ENCODE measurements at places on chromosomes 11 and 22. TPM values are rescaled to one million over a fixed set of nuclear protein-coding genes. Genes with fewer than 3 reads are reported as not detected.

DNA sequence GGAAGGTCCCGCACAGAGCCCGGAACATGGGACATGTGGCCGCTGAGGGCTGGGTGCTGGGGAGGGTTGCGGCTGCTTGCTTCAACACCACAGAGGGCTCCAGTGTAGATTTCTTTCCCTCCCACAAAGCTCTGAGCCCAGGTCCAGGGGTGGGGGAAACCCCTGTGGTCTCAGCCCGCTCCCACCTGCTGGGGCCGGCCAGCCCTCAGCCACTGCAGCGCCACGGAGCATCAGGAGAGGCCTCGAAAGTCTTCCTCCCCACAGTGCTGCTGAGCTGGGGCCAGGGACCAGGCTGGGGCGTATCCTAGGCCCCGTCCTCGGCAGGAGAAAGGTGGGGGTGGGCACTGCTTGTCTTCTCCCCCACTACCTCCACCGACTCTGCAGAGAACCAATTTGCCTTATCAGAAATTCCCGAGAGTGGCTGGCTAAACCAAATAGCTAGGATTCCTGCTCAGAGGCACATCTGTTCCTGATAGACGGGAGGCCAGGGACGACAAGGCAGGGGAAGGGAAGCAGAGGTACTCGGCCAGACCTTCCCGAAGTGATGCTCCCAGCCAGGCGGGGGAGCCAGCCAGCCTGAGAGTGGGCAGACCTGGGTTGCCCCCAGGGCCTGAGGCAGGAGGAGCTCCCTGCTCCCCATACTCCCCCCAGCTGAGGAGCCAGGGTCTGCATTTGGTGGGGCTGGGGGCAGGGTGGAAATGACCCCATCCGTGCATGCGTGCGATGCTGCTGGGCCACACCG is 18.7 kb downstream of the IGF2 start:
- peak; percentile 87 for DNase-seq

DNA sequence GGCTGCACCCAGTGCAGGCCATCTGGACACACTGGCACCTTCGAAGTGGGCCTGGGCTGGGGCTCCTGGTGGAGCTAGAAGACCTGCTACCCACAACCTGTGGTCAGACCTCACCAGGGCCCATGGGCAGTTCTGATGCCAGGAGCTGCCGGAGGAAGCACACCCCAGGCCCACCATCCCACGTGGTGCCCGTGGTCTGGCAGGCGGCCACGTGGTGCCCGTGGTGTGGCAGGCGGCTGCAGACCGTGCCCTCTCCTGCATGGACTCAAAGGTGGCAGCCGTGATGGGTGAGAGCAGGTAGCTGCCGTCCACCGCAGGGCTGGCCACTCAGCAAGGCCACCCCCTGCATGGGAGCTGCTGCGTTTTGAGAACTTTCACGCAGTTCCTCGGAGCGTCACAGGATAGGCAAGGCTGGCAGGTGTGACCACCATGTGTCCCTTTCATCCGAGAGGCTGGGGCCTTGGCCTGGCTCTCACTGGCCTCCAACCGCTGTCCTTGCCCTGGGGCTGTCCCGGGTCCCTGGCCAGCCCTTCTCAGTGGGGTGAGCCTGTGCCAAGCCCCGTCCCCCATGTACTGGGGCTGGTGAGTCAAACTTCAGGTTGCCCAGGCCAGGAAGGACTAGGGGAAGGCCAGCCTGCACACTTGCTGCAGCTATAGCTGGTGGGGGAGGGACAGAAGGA is 3.9 kb upstream of the IL17REL start:
- DNase-seq: peak; percentile 86

DNA sequence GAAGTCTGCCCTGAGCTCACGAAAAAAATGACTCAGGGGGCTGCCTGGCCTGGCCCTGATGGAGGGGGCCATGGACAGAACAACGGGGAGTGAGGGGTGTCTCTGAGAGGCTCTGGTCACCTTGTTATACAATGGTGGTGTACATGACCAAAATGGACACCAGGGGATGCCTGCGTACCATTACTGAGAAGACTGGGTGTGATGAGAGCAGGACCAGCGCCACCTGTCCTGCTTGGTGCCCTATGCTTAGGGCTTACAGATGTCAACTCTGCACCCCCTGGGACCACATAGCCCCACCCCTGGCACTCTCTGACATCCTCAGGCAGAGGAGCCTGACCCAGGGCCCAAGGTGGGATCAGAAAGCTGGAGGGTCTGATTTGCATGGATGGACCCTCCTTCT is 104.8 kb downstream of the ZNF280B start:
- no peak for DNase-seq

GRCh38 chr11:47714554-47715081 is 551 bp downstream of the AGBL2 start:
- no peak for DNase-seq

- DNase-seq: no peak
Observed at GRCh38 chr22:43812890-43813289, 785 bp upstream of the EFCAB6 start.

DNA sequence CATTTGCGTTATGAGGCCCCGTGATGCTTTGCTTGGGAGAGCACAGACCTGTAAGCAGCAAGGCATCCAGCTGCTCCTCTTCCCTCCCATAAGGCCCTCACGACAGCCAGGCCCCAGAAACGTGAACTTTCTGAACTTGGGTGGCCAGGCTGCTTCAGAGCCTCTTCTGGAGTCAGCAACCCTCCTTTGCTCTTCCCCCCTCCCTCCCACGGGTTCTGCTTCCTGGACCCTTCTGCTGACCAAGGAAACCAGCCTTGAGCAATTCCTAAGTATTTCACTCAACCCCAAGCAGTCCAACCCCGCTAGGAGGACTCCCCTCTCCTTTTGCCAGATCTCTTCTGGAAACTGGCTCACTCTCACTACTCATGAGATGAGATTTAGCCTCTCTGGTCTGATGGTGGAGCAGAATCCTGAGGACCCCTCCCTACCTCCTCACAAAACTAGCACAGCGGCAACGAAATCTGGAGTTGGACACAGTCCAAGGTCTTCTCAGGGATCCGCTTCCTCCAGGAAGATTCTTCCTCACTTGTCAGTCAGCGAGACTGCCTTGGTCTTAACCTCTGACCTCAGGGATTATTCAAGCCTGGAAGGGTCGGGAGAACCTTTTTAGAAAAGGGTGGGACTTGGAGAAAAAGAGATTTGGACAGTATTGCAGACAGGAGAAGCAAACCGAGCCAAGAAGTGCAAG is 86.2 kb downstream of the UBASH3B start:
- peak; percentile 53 for DNase-seq

DNA sequence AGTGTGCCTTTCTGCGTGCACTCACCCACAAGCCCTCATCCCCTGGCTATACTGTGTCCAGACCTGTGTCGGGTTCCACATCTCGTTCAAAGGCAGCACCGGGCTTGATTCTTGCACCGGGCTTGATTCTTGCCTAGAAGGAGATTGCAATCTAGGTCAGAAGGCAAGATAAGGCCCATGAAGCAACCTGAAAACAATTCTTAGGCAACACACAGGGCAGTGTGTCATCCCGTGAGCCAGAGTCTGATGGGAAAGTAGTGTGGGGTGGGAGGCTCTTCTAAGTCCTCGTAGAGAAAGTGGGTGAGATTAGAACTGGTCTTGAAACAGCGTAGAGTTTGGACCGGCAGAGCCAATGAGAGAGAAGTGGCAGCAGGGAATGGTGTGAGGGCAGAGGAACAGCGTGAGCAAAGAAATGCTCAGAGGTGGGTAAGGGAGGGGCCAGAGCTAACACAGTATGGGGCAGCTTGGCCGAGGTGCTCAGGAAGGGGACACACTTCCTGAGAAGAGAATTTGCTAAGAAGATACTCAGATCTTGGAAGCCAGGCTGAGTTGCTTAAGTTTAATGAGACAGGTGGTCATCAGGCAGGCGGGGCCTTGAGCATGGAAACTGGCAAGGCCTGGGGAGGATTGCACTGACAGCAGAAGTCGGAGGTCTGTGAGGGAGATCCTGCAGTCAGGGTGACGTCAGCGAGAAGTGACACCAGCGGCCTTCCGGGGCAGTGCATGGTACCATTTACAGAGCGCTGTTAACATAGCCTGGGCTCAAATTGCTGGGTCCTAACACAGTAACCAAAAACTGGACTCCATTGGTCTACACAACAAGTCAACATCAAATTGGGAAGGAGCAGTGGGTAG is 40.7 kb upstream of the DKK3 start:
- DNase-seq: no peak

DNA sequence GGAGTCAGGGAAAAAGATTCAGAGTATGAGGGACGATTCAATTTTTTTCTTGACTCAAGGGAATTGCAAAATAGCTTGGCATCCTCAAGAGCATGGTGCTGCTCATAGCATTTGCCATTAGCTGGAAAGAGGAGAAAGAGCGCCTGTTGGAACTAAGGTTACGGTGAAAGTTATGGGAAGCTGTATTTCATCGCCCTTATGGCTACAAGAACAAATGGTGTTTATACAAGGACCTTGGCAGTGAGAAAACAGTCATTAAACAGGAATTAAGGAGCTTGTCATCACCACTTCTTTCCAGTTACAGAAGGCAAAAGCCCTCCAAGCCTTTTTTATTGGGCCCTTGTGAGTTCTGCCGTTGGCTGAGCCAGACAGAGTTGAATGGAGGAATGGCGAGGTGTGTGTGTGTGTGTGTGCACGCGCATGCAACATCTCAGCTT is 74.2 kb downstream of the ALX4 start:
- DNase-seq: no peak

DNA sequence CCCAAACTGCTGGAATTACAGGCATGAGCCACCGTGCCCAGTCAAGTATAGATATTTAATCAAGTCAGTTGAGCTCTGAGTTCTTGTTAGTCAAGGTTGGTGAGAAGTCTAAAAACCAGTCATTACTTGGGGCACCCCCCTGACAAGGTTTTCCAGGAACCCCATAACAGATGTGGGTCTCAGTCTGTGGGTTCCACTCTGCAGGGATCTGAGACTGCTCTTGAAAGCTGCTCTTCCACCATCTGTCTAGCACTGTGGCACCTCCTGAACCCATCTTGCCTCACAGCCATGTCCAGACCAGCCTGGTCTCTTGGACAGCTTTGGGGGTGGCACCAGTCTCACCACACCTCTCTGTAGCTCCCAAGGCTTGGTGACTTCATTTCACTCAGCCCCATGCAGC is 44.3 kb upstream of the PLET1 start:
- DNase-seq: no peak

GRCh38 chr22:31768422-31769059 is 14.7 kb downstream of the DEPDC5 start:
- no peak for DNase-seq

GRCh38 chr11:17475666-17476316 is 854 bp downstream of the ABCC8 start:
- peak; percentile 81 for DNase-seq

- DNase-seq: peak; percentile 22
Observed at GRCh38 chr11:102061276-102061675, 14.0 kb downstream of the CFAP300 start.

DNA sequence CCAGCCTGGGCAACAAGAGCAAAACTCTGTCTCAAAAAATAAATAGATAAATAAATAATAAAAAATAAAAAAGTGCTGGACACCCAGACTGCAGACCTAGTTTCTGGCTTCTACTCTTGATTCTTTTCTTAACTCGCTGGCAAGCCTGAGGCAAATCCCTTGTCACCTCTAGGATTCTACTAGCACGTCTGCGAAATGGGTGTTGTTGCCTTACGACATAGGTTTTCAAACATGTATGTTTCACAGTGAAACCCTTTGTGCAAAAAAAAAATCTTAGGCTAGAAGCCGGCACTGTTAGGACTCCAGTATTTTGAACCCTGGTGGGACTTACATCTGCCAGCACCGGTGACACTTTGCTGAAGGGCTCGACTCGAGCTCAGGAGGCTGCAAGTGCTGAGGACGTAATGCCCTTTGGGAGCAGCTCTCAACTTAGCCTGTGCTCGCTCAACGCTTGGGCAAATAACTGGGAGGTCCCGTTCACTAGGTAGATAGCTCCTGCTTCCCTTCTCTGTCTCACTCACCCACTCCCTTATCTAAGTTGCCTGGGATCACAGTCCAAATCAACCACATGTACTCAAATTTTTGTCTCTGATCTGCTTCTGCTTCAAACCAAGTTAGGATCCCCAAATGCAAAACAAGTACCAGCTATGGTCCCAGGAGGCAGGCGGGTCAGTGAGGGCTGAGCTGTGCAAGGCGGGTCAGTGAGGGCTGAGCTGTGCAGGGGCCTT is 34.7 kb upstream of the MYH9 start:
- DNase-seq: peak; percentile 14

DNA sequence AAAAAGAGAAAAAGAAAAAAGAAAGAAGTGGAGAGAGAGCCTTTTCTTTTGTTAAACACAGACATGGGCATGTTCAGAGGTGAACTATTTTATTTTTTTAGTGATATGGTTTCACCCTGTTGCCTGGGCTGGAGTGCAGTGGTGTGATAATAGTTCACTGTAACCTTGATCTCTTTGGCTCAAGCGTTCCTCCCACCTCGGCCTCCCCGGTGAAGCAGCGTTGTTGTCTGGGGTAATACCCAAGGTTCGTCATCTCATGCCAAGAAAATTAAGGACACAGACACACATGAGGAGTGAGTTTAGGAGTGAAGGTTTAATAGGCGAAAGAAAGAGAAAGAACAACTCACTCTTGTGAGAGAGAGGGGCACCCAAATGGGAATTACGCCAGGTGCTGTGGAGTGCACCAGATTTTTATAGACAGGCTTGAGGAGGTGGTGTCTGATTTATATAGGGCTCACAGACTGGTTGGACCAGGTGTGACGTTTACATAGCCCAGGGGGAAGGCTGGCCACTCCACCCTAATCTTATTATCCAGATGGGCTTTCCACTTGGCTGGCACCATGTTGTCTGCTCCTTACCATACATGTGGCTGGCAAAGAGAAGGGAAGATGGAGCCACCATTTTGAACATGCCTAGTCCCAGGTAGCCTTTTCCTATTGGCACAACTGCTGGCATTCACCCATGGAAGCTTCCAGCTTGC is 42.3 kb downstream of the GRAMD1B start:
- no peak for DNase-seq

DNA sequence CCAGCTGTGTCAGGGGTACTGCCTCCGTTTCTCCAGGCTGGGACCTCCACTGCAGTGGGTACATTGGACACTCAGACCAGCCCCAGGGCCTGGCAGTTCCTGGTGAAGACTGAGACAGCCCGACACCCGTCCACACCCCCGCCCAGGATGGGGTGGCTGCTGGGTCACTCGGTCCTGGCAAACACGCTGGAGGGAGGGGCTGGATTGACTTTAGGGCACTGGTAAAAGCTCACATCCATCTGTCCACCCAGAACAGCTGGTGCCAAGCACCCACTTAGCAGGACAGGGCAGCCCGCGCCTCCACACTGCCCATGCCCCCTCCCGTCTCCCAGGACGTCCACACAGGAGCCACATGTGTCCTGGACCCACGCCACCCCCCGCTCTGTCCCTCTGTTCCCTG is 10.7 kb upstream of the TBX1 start:
- DNase-seq: no peak

GRCh38 chr11:12827929-12828812 is 153.9 kb downstream of the TEAD1 start:
- peak; percentile 88 for DNase-seq

GRCh38 chr11:134033696-134034491 is 35.0 kb upstream of the JAM3 start:
- DNase-seq: peak; percentile 99

- peak; percentile 26 for DNase-seq
Observed at GRCh38 chr11:76491644-76492043, 46.8 kb downstream of the EMSY start.

MS4A6A gene
- not detected for total RNA-seq

IGSF9B gene
- 0.36 TPM for total RNA-seq

TBX10 gene
- not detected for total RNA-seq

SPI1 gene
- total RNA-seq: not detected

TNNI2 gene
- not detected for total RNA-seq

C11orf52 gene
- total RNA-seq: 1.2 TPM

VPREB1 gene
- total RNA-seq: not detected

UVRAG gene
- total RNA-seq: 30.4 TPM

UBASH3B gene
- total RNA-seq: 21.4 TPM

C11orf21 gene
- 0.29 TPM for total RNA-seq

NRGN gene
- total RNA-seq: not detected

All from osteoblast (primary cell).